Fibroblast of skin of right biceps (primary cell): ENCODE measurements at places on chromosomes 1 and 21.

GRCh38 chr1:48242141-48242736, 19.7 kb downstream of the SLC5A9 start:
- no peak for DNase-seq

- DNase-seq: no peak
Measured at GRCh38 chr1:11486231-11487009, 7.5 kb downstream of the DISP3 start.

DNA sequence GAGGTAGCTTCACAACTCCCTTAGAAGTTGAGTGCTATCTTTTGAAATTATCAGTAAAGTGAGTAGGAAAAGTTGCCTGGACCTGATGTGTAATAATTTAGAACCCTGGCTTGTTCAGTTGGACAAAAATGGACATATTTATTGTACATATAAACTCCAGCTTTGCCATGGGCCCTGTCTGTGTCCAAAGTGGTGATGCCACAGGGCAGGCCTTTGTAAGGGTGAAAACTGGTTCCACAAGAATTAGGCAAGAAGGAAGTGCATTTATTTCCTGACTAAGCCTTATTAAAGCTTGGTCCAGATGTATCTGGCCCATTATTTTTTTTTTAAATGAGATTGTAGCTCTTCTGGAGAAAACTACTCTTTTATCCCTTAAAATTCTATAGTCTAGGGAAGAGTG, 47.9 kb downstream of the MACO1 start:
- DNase-seq: no peak

DNA sequence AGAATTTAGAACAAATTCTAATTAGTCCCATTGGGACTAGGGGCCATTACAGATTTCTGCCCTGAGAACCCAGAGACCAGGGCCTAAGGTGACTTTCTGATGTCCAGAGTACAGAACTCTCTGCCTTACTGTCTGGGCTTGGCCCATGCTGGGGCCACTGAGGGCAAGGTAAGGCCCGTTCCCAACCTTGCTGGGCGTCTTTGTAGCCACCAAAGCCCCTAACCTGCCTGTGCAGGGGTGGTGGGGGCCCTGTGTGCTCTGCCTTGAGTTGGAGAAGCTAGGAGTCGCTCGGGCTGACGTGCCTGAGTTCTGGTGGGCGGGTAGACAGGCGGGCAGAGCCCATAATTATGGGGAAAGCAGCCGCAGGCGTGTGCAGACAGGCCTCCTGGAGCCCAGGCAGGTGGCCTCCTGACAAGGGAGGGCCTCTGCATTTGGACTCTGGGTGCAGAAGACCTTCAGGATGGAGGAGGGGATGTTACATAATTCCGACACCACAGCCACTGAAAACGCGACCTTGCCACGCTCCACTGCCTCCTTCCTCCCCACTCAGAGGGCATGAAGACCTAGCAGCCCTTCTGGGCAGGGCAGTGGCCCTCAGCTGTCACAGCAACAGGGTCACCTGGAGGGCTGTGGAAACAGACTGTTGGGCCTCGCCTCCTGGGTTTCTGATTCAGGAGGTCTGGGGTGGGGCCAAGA, 239.9 kb upstream of the TMEM51 start:
- DNase-seq: no peak

DNA sequence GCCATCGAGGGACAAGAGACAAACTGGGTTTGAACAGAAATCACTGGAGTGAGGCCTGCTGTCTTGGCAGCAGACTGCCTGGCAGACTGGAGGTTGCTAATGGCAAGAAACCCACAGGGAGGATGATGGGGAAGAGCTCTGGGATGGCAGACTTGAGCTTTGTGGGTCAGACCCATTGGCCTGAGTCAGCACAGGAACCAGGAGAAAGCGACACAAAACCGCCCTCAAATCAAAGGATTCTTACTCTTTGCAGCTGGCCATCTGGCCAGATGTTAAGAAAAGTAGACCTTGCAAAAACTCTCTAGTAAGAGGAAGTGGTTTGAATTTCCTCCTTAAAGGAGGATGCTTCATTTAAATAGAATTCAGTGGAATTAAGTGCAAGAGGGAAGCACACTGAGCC, 195.2 kb upstream of the JUN start:
- DNase-seq: no peak

DNA sequence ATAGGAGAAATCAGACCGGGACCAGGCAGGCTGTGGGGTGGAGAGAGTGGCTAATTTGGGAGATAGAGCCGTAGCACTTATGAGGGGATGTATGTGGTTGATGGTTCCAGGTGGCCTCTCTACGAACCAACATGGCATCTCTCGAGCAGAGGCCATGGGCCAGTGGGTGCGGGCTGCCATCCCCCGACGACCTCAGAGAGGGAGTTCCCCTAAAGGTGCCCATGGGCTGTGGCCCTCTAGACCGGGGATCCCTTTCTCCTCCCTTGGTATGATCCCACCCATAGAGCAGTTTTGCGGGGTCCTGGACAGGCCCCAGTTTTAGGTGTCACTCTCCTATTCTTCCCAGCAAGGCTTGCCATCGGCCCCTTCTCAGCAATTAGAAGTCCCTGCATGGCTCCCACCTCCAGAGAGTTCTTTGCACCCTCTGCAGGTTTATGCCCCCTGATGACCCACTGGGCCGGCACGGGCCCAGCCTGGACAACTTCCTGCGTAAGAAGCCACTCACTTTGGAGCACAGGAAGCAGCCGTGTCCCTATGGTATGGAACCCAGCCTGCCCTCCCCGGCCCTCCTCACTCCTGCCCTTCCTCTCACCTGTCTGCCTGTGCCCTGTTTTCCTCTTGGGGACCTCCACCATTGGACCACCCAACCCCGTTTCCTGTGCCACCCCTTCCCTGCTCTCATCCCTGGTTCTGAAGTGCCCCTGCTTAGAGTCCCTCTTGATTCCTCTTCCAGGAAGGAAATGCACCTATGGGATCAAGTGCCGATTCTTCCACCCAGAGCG, 7.8 kb downstream of the ZC3H12A start:
- DNase-seq: no peak

DNA sequence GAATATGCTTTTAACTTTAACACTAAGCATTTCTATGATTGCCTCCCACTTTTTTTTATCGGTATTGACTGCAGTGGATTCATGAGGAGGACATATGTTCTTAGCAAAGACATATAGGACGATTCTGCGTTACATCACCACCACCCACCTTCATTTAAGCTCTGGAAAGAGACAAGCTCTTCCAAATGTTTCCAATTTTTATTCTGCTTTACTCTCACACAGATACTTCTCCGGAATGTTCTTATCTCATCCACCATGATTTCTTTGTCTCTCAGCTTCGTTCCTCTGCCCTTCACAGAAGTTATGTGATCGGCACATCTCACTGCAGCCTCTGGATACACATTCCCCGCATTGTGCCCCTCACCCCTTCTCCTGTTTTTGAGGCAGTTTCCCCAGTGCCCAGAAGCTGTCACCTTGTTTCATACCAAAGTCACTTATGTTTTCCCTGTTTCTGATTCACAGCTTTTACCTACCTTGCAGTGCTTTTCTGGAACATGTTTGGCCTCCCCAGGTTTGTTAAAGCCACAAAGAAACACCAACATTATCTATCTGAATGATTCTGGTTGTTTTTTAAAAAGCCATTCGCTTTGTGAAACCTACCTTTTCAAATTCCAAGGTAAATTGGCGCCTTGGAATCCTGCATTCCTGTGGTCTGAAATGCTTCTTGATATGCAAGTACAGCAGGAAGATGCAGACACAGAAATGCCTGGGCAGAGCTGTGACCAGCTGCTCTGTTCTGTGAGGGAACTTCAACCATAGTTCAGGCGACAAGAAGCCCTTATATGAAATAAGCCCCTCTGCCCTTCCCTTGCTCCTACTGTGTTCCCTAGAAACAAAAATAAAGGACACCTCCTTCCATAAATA, 1020.2 kb downstream of the TTLL7 start:
- no peak for DNase-seq

GRCh38 chr21:43809346-43809799, 20.0 kb downstream of the RRP1 start:
- DNase-seq: no peak

DNA sequence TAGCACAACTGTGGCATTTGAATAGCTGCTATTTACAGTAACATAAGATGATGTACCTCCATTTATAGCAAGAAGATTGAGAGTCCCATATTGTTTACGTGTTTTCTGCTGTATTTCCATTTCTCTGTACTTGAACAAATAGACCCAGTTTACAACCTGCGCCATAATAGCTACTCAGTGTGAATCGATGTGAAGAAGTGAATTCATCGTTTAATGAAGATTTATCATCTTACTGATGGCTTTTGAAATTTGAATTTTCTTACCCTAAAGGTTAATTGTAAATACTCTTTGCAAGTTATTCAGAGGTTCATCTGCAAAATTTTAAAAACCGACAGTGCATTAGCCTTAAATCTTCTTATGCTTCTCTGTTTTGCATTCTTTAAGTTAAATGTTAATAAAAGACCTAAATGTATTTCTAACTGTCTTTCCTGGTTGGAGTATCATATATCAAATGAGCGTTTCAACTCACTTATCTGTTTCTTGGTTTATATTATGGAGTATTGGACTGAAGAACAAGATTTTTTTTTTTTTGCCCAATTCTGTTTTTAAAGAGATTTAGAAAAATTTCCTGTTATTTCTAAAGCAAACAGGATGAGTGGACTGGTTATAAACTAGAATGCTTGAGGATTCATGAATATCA, 2.2 kb downstream of the MACO1 start:
- no peak for DNase-seq
